ENCODE measurements at places on chromosomes 5 and 9.

DNA sequence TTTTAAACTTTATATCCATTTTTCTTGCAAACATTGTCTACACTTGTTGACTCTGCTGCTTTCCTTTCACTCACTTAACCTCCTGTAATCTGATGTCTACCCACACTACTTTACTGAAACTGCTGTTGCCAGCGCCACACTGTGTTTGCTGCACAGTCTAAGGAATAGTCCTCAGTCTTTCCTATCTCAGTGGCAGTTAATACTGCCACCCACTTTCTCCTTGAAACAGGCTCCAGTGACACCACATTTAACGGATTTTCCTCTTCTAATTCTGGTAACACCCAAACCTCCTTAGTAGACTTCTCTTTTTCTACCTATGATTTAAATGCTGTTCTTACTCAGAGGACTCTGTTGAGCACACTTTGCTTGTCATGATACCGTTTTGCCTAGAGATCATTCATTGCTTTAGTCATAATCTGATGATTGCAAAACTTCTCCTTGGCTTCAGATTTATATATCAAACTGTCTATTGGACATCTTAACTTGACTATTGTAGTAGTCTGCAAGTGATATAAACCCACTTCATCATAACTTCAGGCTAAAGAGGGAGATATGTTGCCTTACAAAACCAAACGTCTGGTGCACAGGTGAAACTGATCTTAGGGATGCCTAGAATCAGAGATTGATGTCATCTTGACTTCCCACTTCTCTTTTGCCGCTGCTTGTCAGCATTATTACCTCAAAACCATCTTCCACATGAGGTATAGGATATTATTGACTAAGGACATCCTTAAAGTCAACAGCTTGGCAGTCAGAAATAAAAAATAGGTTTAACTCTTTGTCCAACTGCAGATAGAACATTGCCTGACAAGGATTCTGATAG, 94.1 kb downstream of the CDC42SE2 start:
- no peak for DNase-seq

GRCh38 chr5:24732184-24732583, 87.4 kb upstream of the CDH10 start:
- no peak for DNase-seq

- no peak for DNase-seq
Measured at GRCh38 chr9:6214903-6215302, 704 bp upstream of the IL33 start.

- no peak for DNase-seq
Measured at GRCh38 chr9:89884356-89885083, 279.7 kb downstream of the GADD45G start.

- DNase-seq: no peak
Measured at GRCh38 chr5:112866739-112867138, 5.7 kb downstream of the SRP19 start.

DNA sequence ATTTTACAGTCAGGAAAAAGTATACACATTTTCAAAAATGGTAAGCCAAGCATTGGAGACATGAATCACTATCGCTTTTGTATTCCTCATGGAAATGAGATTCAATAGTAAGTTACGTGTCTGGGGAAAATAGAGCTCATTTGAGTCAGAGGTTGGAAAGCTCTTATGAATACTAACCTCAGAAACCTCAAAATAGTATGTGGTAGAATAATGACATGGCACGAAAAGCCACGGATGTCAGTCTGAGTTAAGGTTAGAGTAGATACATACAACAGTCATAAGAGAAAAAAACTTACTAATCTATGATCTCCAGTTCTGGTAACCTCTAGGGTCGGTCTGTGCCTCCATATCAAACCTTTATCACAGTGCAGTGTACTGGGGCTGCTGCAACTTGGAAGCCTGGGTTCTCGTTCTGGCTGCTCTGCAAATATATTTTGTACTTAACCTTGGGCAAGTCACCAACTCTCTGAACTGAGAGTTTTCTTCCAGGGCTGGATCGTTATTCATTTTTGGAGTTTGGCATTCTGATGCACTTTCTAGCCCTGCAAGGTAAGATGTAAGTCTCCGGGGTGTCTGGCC, 31.8 kb downstream of the MAP1B start:
- DNase-seq: peak; percentile 11

GRCh38 chr5:133993185-133993936, 11.4 kb downstream of the VDAC1 start:
- no peak for DNase-seq

DNA sequence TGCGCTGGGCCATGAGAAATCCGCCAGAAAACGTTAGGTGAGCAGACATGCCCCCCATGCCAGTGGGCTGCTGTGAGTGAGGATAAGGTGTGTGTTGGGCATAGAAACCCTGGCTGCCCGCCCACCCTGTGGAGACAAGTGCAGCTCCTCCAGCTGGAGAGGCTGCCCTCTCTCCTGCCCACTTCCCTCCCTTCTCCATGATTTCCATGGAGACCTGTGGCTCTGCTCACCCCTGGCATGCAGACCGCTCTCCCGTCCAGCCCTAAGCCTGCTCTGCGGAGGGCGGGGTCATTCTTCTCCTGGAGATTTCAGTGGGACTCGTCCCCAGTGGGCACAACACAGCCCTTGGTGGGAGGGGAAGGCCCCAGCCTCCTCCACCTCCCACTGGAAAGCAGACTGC, 133.0 kb upstream of the FAM120A start:
- DNase-seq: no peak

DNA sequence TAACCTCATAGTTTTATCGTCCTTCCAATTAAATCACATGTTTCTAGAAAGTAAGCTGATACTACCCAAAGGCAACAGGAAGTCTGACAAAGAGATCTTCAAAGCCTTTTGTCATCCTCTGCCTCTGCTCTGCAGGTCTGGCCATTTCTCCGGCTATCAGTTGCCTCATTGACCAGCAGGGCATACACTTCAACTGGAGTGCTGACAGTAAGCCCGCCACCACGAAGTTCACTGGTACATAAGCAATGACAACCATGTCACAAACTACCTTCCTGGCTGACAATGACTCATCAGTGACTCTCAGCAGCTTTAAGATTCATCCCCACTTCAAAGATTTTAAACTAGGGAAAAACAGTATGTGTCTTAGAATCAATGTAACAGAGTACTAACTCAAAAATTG, 20.6 kb downstream of the SPTLC1 start:
- DNase-seq: peak; percentile 33

DNA sequence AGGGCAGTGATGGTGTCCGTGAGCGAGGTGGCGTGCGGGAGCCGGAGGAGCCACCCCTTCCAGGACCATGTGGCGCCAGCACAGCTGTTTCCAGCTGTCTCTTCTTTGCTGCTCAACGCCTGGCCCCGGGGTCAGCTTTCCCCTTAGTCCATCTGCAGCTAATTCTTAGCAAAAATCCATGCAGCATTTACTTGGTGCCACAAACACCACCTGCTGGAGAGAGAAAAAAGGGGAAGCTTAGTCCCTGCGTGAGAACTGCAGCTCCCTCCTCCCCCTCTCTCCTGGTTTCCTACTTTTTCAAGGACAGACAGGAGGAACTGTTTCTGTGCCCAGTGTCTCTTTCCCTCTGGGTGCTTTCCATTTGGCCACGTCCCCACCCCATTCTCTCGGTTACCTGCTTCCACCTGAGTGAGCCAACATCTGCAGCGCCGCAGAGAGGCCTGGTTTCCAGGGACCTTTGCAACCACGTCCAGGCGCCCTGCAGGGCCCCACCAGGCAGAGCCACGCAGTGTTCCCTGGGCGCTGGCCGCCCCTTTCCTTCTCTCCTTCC, 3.4 kb downstream of the SLC6A19 start:
- DNase-seq: no peak

- no peak for DNase-seq
Measured at GRCh38 chr9:81565144-81565543, 124.2 kb downstream of the TLE1 start.

DNA sequence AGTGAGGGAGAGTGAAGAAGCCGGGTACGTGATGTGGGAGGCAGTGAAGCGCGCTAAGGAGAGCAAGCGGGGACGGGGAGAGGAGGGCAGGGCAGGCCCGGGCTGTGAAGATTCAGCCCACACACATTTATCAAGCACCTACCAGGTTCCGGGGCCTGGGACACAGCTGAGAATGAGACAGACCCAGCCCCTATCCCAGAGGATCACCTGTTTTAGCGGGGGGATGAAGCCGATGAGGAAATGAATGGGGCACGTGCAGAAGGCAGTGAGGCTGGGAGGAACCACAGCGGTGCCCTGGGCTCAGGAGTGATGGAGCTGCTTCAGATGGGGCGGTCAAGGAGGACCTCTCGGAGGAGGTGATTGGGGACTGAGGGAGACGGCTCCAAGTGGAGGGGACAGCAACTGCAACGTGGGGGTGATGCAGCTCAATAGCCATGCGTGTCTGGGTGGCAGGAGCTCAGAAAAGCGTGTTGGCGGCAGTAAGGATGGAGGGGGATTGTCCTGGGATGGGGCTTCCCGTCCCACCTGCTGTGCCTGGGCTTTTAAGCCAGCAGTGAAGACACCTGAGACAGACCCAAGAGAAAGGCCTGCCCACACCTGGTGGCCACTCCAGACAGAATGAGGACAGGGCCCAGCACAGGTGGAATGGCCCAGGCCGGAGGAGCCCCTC, 77.5 kb upstream of the UNC5A start:
- DNase-seq: no peak

- no peak for DNase-seq
Measured at GRCh38 chr5:759781-760362, 24.7 kb downstream of the ZDHHC11B start.

GRCh38 chr9:85115473-85115872, 445.9 kb downstream of the NTRK2 start:
- no peak for DNase-seq

DNA sequence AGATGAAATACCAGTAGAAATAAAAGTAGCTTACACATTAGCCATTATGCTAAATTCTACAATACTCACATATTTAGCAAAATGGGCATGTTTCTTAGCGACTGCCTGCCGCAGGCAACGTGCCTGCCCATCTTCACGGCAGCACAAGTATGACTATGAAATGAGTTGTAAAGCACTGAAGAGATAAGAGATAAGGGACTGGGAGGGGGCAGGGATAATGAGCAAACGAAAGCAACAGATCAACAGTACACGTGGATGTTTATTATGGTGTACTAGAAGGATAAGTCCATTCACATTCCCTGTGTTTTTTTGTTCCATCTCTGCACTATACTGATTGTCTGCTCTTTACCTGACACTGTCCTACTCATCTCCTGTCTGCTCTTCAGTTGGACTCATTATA, 44.1 kb upstream of the KCNN2 start:
- no peak for DNase-seq

- no peak for DNase-seq
Measured at GRCh38 chr9:117926031-117926658, 221.9 kb downstream of the TLR4 start.

GRCh38 chr5:102873379-102873932, 118.4 kb downstream of the PAM start:
- DNase-seq: no peak

DNA sequence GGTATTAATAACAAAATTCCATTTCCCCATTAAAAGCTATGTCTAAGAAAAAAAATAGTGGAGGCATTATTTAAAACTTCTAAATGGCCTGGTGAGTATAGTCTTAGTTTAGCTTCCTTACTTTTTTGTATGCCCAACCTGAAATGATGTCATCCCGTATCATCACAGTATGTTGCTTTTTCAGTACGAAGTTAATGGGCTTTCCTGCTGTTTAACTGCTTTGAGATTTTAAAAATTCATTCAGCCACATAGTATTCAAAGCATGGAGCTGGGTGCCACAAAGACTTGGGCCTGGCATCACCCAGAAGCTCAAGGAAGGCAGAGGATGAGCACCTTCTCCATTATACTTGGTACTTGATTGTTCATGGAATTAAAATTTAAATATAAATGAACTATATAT, 7.4 kb downstream of the F2RL2 start:
- DNase-seq: no peak

GRCh38 chr9:88871669-88872068, 119.6 kb upstream of the S1PR3 start:
- no peak for DNase-seq

GRCh38 chr5:103793595-103794182, 231.1 kb upstream of the NUDT12 start:
- DNase-seq: no peak

All from stimulated activated CD8-positive, alpha-beta memory T cell treated with anti-CD3 and anti-CD28 coated beads, Interleukin-15, amount 100 ng/mL, for 48 hours (primary cell).